ENCODE measurements at places on chromosomes 16 and 17. TPM values are rescaled to one million over a fixed set of nuclear protein-coding genes. Genes with fewer than 3 reads are reported as not detected.

SDR42E2 gene
- total RNA-seq: not detected

DNA sequence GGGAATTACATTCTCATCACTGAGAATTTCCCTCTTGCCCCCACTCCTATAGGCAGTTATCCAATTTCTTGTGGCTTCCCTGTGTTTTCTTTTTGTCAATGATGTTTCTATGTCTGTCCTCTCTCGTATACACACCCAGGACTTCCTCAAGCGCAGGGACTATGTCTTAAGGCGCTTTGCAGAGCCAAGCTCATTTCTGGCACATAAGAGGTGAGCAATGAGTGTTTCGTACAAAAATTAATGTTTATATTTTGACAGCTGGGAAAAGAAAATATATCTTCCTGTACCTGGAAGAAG is 947 bp downstream of the DDX42 start:
- DNase-seq: peak; percentile 74

DNA sequence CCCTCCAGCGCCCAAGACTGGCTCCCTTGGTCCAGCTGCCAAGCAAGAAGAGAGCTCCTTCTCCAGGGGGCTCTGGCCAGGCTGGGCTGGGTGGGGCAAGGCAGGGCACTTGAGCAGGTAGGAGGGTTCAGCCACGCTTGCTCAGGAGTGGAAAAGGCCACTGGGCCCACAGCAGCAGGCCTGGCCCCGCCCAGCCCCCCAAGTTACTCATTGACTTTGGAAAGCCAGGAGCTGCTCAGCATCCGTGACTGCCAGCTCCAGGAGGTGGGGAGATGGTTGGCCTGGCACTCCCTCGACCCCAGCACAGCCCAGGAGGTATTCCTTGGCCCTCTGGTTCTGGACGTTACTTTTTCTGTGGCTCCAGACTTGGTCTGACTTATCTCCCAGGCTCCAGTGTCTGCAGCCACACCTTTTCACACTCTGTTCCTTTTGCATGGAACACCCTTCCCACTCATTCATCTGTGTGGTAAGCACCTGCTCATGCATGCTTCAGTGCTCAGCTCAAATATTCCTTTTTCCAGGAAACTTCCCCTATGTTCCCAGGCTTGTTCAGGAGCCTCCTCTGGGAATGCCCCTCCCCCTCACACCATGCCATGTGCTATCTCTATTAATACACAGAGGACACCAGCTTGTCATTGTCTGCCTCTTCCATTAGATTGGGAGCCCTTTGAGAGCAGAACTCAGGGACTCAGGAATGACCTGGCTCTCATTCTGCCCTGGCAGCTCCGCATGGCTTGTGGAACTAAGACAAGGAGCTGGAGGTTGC is at the start of gene CDH16:
CDH16 (minus strand) TSS at position 83 of the 766 bp plus-strand sequence. CDS start 820 bp downstream, outside the sequence.
- DNase-seq: no peak

TMEM220 gene
- 1.3 TPM for total RNA-seq

DNA sequence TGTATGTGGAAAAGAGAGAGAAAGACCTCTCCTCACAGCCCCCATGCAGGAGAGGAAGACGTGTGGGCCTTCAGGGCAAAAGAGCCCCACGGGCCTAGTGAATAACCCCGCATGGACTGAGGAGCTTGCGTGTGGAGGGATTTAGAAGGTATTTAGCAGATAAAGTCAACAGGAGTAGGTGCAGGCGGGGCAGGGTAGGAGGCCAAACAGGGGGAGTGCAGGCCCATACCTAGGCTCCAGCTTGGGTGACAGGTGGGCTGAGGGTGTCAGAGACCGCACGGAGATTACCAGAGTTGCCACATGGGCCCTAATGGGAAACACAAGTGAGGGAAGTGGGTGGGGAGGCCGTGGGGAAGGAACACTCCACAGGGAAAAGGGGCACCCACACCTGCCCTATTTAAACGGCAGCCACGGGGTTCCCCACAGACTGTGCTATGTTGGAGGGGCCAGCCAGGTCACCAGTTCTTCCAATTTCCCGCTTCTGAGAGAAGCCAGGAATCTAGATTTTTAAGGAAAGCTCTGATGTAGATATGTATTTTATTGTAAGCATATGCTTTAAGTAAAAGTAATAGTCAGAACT is 8.2 kb upstream of the CNGB1 start:
- no peak for DNase-seq

GRCh38 chr17:80749611-80750010 is 205.0 kb downstream of the RPTOR start:
- no peak for DNase-seq

DNA sequence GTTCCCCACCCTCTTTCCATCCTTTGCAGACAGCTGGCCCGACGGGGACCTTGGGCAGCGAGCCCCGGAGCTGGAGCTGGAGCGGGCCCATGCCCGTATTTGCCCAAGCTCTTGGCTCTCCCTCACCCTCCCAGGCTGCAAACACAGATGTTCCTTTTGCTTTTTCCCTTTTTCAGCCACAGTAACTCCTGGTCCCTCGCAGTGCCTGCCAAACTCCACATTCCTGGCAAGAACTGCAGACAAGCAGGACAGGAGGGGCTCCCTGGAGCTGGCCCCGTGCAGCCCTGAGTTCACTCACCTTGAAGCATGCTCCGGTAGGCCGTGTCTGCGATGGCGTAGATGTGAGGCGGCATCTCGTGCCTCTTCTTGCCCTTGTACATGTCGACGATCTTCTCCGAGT is 33.9 kb downstream of the MYH11 start:
- no peak for DNase-seq

DNA sequence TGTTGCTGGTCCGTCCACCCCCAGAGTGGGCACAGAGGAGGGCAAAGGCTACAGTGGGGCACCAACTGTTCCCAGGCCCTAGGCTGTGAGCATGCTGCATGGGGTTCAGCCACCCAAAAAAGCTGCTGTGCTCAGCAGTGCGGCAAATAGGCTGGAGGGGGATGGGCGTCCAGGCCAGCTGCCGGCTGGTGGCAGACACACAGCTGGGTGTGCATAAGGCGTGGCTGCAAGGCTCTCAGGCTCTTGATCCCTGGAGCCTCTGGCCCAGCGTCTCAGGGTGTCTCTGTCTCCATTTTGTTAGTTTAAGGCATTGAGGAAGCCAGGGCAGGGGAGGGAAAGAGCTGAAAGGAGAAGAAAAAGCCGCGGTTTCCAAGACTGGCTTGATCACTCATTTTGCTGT is 8.8 kb downstream of the RPL19 start:
- DNase-seq: no peak

ZP2 gene
- total RNA-seq: not detected

DNA sequence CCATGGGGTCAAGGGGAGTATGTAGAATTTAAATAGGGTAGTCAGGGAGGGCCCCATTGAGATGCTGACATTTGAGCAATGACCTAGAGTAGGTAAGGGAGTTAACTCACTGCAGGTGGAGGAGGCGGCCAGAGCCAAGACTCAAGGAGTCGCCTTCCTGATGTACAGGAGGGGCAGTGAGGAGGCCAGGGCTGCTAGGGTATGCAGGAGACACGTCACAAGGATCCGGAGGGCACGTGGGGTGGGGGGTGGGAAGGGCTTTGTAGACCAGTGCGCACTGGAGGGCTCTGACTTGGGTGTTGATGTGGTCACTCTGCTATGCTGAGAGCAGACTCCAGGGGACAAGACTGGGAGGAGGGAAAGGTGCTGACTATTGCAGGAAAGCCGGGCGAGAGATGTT is 37.5 kb downstream of the SPECC1 start:
- DNase-seq: no peak

STAC2 gene
- total RNA-seq: not detected

- peak; percentile 86 for DNase-seq
These were observed 365.6 kb downstream of the SLC39A11 start for GRCh38 chr17:72726936-72727335.

DNA sequence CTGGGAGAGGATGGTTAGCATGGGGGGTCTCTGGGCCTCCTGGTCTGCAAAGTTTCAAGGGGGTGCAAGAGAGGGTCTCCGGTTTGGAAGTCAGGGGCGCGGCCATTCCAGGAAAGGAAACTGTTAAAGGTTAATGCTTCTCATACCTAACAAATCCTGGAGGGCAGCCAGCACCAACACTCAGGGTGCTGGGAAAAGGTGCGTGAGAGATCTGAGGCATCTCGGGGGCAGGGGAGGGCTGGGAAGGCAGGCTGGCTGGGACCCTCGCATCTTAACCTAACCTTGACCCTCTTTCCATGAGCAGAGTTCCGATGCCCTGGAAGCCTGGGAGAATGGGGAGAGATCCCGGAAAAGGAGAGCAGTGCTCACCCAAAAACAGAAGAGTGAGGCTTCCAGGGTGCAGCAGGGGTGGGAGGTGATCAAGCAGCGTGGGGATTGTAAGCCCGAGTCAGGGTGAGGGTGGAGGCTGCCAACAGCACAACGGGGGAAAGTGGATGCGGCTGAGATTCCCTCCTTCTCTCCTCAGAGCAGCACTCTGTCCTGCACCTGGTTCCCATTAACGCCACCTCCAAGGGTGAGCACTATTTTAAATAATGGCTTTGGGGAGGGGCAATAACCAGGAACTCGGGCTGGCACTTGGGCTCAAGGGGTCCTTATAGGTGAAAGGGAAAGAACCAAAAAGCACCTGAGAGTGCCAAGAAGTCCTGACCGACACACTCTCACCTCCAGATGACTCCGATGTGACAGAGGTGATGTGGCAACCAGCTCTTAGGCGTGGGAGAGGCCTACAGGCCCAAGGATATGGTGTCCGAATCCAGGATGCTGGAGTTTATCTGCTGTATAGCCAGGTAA is 996 bp downstream of the TNFSF13 start:
- DNase-seq: peak; percentile 59

ACSM3 gene
- total RNA-seq: 3.5 TPM

PRCD gene
- total RNA-seq: not detected

GRCh38 chr16:57041182-57042156 is 50.9 kb upstream of the CPNE2 start:
- peak; percentile 93 for DNase-seq

DNA sequence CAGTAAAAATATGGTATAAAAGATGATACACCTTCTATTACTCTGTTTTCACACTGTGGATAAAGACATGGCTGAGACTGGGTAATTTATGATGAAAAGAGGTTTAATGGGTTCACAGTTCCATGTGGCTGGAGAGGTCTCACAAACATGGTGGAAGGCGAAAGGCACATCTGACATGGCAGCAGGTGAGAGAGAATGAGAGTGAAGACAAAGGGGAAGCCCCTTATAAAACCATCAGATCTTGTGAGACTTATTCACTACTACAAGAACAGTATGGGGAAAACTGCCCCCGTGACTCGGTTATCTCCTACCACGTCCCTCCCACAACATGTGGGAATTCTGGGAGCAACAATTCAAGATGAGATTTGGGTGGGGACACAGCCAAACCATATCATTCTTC is 45.6 kb downstream of the TBC1D26 start:
- no peak for DNase-seq

GRCh38 chr16:19512297-19512696 is 9.6 kb downstream of the GDE1 start:
- no peak for DNase-seq

ZFP1 gene
- 16.5 TPM for total RNA-seq

DNA sequence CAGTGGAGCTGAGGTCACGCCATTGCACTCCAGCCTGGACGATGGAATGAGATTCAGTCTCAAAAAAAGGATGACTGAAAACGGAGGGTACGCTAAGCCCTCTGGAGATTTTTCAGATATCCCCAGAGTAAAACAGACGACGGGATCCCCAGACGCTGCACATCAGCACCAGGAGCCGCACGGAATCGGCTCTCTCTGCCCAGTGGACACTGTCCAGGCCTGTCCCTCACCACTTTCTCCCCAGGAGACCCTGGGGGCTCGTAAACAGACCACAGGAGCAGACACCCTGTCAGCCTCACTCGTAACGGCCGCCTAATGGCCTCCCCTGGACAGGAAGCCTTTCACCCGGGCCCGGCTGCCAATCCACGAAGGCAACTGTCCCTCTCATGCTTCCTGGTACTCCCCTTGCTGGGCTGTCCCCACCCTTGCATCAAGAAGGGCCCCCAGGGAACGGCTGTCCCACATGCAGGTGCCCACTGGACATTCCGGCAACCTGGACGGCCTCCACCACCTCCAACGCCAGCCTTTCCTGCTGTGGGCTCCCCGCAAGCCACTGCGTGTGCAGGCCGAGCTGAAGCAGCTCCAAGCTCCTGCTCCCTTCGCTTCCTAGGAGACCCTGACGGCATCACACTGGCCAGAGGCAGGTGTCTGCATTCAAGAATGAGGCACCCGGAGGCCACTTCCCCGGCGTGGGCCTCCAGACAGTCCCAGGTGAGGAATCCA is 74.3 kb downstream of the TIMM22 start:
- DNase-seq: no peak

ARL5C gene
- total RNA-seq: not detected

LGALS9B gene
- total RNA-seq: not detected

DNA sequence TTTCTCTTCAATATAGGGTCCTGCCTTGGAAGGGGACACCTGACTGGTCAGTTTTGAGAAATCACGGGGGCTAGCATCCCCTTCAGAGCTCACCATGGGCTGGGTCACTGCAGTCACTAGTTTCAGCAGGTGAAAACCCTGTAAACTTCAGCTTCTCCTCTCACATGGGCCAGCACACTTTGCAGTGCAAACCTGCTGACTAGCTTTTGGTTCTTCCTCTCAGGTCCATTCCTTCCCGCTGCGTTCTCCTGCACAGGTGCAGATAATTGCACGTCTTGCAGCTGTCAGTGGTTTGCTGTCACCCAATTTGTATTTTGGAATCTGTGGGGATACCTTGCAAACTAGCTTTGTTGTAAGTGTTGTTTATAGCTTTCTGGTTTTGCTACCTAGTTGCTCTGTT is 95.1 kb downstream of the LYRM1 start:
- no peak for DNase-seq

GRCh38 chr17:53249036-53249435 is 573.7 kb upstream of the KIF2B start:
- DNase-seq: no peak

CHD9NB gene
- 0.16 TPM for total RNA-seq

GRCh38 chr16:1154887-1155331 is 2.0 kb downstream of the CACNA1H start:
- no peak for DNase-seq

GRCh38 chr17:81082177-81083073 is 47.5 kb downstream of the BAIAP2 start:
- no peak for DNase-seq

SALL1 gene
- not detected for total RNA-seq

- no peak for DNase-seq
These were observed 63.4 kb downstream of the ANKRD11 start for GRCh38 chr16:89426736-89427530.

CMTM1 gene
- 13.6 TPM for total RNA-seq

GRCh38 chr17:82218349-82219075 is 5.9 kb upstream of the CCDC57 start:
- no peak for DNase-seq

GRCh38 chr16:15974057-15974456 is 24.6 kb downstream of the ABCC1 start:
- no peak for DNase-seq

DNA sequence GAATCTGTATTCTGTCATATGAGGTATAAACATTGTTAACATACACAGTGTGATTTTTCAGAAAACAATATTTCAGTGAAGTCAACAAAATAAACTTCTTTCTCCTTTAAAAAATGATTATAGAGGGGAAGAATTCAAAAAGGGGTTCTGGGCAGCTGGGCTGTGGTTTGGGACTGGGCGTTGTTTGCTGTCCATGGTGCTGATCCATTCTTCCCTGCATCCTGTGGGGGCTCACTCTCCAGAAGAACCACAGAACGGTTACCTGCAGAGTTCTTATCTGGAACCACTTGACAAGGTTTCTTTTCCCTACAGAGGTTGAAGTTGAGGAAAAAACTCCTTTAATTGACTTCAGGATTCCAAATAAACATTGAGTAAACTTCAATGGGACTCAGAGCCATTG is 1091.0 kb downstream of the CDH8 start:
- DNase-seq: no peak
